ENCODE measurements at places on chromosomes 7 and 10.

DNA sequence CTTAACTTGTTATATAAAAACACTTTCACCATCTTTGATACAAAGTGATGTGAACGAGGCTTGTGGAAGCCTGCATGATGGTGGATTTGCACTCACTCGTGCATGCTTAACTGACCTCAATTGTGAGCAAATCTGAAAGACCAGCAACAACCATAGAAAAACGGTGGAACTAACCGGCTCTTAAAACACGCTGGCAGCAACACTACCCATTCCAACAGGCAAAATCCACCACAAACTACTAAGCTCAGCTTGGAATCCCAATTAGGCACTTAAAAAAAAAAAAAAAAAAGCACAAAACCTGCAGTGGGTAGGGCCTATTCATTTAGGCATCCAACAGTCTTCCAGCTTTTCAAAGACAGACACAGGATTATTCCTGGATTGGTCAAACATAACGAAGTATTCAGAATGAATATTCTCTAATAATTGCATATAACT, 1.8 kb downstream of the GDI2 start:
- no peak for DNase-seq

- DNase-seq = no peak
Measured at GRCh38 chr7:90817151-90817550, 221.0 kb downstream of the CDK14 start.

GRCh38 chr7:81064426-81064825, 145.6 kb upstream of the SEMA3C start:
- DNase-seq = no peak

DNA sequence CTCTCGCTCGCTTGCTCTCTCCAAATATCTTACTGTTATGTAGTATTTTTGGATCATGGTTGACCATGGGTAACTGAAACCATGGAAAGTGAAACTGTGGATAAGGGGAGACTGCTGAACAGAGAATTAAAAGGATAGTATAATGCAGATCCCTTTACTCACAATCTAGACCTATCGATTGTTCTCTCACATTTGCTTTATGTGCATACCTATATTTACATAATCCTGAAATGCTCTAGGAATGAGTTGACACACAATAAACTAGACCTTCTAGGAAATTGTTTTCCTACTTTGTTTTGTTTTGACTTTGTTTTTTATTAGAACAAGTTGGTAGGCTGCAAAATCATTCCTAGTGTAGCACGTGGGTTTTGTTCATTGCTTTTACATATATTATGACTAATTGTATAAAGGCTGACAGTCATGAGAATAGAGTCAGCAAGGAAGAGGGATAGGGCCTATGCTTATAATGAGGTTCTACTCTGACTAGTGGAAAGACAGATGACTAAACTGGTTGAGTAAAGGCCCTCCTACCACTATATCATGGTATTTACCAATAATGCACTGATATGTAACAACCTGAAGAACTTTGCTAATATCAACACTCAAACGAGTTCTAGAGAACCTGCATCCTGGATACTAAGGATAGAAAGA, 175.3 kb upstream of the TARP start:
- no peak for DNase-seq

GRCh38 chr10:98331885-98332284, 63.9 kb upstream of the LOXL4 start:
- DNase-seq = peak; percentile 38

DNA sequence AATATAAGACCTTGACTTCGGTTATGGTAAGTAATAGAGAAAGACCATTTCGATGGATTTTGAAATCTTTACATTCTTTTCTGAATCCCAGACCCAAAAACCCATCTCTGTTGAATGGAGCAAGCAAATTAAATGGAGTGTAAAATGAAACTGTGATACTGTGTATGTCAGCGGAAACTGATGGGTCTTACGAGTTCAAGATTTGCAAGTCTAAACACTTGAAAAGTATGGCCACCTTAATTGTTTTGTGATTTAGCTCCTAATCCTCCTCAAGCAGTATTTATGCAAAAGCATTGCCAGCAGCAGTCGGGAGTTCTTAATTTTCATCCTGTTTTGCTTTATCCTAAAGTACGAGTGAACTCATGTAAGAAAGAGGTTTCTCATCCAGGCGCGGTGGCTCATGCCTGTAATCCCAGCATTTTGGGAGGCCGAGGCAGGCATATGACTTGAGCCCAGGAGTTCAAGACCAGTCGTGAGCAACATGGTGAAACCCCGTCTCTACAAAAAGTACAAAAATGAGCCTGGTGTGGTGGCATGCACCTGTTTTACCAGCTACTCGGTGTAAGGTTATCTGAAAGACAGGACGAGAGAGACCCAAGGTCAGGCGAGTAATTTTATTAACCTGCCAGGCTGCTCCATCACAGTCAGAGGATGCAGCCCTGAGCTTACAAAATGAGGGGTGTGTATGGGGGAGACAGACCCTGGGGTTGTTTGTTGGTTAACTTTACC, 5.8 kb upstream of the DHTKD1 start:
- no peak for DNase-seq
